ENCODE measurements at places on chromosomes 2 and 18.

- DNase-seq: no peak
Measured at GRCh38 chr18:70840649-70841048, 551.8 kb downstream of the SOCS6 start.

DNA sequence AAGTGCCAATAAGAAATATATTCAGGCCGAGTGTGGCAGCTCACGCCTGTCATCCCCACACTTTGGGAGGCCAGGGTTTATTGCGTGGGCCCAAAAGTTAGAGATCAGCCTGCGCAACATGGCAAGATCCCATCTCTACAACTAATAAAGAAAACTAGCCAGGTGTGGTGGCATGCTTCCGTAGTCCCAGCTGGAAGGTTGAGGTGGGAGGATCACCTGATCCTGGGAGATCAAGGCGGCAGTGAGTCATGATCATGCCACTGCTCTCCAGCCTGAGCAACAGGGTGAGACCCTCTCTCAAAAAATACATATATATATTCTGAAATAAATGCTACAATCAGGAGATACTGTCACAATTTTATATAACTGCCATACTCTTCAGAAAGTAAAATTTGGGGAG, 1604.8 kb upstream of the NXPH2 start:
- no peak for DNase-seq

GRCh38 chr2:237765875-237766274, 32.7 kb upstream of the RBM44 start:
- DNase-seq: no peak

- DNase-seq: no peak
Measured at GRCh38 chr2:221570321-221570935, 1.7 kb downstream of the EPHA4 start.

DNA sequence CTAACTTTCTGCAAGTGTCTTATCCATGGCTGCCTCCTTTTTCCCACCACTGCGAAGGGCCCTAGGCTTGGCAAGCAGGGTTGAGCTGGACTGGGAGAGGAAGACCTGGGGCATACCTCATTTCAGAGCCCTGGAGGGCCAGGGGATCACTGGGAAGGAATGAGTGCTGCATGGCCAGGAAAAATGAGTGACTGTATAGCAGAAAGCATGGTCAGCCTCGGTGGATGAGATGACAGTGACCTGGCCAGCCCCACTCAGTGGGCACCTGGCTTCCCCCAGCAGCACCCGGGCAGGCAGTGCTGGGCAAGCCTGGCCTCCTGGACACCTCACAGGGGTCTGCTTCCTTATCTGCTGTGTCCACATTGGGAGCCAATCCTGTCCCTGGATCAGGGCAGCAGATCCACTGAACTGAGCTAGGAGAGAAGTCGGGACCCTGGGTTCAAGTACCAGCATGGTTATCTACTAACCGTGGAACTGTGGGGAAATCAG, 76.4 kb downstream of the HS1BP3 start:
- no peak for DNase-seq

GRCh38 chr2:101736233-101736632, 38.7 kb downstream of the MAP4K4 start:
- no peak for DNase-seq

DNA sequence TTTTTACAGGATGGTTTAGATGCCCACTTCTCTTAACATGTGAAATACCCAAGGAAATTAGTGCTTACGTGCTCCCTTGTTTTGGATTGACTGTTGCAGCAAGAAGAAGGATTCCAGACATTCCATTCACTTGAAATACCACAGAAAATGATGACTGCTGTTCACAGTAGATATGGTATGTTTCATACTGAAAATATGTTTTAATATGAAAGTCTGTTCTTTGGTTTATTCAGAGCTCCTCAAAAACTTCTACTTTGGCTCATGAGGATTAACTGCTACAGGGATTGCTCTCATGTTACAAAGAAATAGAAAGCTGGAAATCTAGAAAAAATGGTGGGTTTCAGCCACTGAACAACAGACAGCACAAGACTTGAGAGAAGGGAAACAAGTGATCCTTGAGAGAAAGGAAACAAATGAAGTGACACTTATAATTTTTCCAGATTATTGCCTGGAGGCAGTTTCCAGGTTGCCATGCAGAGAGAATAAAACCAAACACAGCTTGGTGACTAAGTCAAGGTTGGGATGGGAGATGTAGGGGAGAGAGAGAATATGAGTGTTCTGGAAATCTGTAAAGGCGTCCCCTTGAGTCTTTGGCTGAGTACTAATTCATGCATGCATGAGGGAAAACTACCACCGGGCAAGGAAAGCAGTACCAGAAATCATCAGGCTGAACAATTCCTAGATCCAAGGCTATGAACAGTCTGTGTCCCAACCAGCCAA, 348.1 kb downstream of the CLIP4 start:
- no peak for DNase-seq

- DNase-seq: no peak
Measured at GRCh38 chr18:3329471-3329870, 67.5 kb downstream of the MYL12B start.

- DNase-seq: no peak
Measured at GRCh38 chr2:165601928-165602521, 132.5 kb downstream of the CSRNP3 start.

DNA sequence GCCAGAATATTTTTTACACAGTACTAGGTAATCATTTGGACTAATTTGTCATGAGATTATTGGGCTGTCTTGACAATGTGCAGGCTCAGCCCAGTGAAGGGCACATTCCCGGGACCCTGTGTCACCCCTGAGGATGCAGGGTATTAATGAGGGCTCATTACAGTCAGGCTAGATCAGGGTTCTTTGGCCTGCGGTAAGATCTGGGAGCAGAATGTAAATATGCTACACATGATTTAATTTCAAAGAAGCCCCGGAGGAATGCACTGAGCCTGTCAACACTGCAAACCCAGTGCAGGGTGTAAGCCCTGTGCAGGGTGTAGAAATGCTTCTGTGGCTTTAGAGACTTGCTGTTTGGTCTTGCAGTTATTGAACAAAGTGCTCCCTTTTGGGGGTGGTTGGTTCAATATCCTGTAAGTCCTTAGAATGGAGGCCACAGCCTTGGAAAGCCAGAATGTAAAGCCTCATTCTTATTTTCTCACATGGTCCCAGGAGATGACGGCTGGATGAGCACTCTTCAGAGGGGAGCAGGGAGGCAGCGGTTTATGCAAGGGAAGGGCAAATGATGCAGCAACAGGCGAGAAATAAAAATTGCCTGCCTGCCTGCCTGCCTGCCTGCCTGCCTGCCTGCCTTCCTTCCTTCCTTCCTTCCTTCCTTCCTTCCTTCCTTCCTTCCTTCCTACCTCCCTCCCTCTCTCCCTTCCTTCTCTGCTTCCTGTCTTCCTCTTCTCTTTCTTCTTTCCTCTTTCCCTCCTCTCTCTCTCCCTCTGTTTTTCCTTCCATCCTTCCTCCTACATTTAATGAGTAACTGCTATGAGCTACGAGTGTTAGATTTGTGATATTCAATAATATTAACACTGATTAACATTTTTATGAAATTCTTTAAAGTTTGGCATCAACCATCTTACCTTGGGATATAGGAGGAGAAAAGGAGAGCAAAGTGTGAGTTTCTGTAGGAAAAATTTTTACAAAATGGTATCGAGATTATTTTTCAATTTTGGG, 148.8 kb downstream of the VAPA start:
- DNase-seq: no peak

GRCh38 chr2:112542123-112542983, at the start of gene POLR1B:
Gene POLR1B, plus strand, starts transcription at chr2:112542465. Its CDS starts 30 bp downstream, at chr2:112542495.
- peak; percentile 66 for DNase-seq
